WTC11 (cell line): ENCODE measurements at places on chromosomes 11 and 22.

DNA sequence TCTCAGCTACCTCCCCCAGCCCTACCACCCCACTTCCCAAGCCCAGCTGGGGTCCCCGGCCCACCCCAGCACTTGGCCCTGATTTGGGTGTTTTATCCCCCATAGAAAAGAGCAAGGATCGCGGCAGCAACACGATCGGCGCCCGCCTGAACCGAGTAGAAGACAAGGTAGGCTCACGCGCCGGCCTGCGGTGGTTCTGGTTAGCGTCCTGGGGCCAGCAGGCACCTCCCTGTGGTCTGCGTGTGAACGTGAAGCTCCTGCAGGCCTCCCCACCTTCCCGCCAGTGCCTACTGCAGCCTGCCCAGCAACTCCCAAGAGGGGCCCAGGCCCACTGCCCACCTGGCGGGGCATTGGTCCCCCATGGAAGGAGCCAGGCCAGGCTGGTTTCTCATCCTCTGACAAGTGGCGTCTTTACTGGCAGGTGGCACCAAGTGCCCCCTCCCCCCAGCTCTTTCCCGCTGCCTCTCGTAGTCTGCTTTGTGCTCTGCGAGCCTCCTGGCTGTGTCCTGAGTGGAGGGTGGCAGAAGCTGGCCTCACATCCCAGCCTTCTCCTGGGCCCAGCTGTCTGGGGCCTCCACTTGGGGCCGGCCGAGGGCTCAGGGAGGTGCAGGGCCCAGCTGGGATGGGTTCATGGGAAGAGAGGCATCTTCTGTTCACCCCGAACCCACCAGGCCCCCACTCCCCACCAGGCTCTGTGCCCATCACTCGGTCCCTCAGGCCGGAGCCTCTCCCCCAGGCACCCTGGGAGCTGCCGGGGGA lies 78.3 kb upstream of the KCNQ1OT1 start:
- peak; percentile 12 for DNase-seq

DNA sequence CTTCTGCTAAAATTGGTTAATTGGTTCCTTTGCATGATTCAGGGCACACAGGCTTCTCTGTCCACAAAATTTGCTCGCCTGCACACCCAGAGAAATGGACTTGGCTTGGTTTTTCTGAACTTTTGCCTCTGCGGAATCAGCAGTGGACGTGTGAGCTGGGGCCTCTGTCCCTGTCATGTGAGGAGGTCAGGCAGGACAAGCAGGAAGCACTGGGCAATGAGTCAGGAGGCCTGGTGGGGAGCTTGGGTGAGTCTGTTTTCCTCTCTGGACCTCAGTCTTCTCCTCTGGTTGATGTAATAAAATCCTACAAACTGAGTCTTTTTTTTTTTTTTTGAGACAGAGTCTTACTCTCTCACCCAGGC lies 10.4 kb upstream of the CELSR1 start:
- DNase-seq: no peak

DNA sequence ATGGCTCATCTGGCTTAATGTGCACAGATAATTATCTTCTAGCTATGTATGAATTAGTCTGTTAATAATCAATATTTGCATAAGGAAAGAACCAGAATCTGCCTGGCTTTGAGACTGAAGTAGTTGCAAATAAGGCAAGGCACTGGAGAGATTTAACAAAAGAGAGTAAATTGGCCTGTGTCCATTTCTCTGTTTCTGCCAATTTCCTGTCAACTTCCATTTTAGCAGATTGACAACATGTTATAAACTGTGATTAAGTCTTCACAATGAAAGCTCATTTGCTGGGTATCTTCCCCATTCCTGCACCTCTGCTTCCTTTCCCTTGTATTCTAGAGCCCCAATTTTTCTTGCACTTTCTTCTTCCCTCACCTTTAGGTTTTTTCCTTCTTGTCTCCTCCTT lies 5.3 kb upstream of the TMEM123 start:
- DNase-seq: no peak

GRCh38 chr11:120254788-120255518 lies 15.0 kb downstream of the POU2F3 start:
- DNase-seq: peak; percentile 68

DNA sequence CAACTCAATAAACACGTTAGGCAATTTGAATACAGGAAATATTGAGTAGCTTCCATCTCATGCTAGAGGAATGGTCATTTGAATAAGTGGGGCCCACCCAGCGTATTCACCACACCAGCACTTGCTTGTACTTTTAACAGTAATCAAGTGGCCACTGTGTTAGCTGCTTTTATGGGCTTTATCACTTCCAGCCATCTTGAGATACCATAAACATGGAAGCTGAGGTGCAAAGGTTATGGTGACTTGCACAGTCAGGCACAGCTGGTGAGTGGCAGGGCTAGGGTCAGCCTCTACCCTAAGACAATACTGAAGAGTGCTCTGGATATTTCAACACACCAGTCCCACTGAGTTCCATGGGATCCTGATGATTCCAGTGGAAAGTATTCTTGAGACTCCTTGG lies 6.7 kb downstream of the JOSD1 start:
- DNase-seq: no peak

DNA sequence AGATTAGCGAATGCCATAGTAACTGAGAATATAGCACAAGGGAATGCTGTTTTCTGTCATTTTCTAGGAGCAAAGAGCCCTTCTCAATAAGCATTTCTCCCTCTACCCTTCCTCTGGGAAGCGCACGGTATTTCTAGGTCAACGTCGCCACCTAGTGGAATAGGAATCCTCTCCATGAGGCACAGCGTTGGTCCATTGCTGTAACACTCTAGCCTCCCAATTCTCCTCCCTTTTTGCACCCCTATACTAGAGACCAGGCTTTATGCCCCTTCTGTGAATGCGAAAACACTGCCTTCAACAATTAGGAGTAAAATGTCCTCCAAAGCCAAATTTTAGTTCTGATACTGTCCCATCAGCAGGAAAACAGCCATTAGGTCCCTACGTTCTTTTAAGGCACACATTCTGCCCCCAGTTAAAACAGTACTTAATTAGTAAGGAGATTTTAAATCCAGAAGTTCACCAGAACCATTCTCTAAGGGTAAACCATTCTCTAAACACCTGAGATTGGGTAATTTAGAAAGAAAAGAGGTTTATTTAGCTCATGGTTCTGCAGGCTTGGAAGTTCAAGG lies 12.8 kb upstream of the HYLS1 start:
- peak; percentile 70 for DNase-seq

DNA sequence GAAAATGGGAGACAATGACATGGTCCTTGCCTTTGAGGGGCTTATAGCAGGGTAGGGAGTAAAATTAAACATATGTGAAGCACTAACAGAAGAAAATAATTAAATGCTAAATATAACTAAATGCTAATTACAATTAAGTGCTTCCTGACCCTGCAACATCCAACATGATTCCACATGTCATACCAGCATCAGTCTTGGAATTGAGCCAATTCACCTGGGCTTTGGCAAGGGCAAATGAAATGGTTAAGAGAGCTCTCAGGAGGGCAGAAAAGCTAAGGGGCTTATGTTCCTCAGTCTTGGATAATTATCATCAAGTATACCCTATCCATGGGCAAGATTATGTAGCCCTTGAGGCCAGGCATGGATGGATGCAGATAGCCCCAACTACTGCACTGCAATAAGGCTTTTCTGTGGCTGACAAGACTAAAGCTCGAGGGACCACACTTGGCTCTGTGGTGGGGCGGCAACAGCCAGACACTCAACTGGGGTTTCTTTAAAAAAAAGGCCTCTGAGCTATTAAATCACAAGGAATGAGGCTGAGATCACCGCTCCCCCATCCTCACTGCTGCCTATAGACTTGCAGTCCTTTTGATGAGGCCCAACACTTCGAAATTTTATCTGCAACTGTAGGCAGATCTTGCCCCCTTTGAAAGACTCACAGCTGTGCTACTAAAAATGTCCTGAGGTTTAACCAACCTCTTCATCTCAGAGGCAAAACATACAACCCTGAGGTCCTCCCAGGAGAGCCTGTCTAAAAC lies 39.0 kb downstream of the IL18BP start:
- DNase-seq: no peak

DNA sequence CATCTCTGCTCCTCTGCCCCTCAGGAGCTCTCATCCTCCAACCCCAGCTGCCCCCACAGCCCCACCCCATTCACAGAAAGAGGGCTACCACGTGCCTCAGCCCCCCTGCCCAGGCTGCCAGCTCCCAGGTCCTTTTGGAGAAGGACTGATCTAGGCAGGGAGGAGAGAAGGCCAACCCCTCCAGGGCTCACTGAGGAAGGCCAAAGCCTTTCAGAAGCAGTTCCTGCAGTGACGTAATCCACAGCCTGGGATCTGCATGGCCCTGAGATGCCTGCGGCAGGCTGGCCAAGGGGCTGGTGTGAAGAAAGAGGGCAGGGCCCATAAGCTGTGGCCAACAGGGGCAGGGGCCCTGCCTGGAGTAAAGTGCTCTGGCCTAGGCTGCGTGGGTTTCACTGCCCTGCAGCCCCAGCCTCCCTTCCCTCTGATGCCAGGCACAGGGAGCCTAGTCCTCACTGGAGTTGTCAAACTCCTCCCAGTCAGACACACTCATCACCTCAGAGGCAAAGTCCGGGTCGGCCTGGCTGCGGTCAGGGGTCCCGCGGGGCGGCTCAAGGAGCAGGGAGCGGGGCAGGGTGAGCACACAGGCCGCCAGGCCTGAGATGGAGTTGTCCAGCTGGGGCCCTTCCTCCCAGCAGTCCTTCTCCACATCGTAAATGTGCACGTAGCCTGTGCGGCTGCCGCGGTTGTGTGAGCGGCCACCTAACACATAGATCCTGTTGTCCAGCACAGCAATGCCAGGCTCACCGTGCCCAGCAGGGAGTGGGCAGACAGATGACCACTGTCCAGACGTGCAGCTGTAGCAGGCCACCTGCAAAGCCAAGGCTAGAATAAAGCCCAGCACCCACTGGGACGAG lies 4.2 kb upstream of the SCARF2 start:
- no peak for DNase-seq

- no peak for DNase-seq
Observed at GRCh38 chr11:19953909-19954308, 206.4 kb downstream of the DBX1 start.

GRCh38 chr11:57323167-57323854 lies 1.4 kb downstream of the TNKS1BP1 start:
- no peak for DNase-seq

GRCh38 chr22:22424956-22425355 lies 83.6 kb downstream of the ZNF280B start:
- no peak for DNase-seq

- DNase-seq: no peak
Observed at GRCh38 chr22:25084405-25085107, 115.1 kb upstream of the CRYBB3 start.

DNA sequence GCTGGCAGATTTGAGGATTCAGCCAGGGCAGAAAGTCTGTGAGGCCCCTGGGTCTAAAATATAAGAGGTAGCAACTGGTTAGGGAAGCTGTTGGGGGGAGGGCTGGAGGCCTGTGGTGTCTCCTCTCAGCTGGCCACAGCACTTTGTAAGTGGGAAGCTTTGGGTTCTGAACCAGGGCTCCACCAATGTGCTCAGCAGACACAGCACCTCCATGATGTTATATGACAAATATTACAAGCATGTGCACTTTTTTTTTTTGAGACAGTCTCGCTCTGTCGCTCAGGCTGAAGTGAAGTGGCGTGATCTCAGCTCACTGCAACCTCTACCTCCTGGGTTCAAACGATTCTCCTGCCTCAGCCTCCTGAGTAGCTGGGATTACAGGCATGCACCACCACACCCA lies 8.0 kb downstream of the ARHGAP1 start:
- DNase-seq: no peak

DNA sequence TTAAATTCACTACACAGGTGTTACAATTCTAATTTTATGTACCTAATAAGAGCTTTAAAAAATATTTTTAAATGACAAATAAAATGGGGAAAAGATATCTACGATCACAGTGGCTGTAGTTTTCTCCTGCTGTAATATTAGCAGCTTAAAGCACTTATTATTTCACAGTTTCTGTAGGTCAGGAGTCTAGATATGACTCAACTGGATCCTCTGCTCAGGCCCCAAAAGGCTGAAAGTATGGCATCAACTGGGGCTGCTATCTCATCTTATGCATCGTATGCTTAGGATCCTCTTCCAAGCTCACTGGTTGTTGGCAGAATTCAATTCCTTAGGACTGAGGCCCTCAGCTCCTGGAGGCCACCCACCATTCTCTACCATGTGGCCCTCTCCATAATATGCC lies 12.8 kb downstream of the FBXO3 start:
- DNase-seq: no peak

GRCh38 chr22:41347066-41347859 lies 34.5 kb upstream of the TEF start:
- no peak for DNase-seq

DNA sequence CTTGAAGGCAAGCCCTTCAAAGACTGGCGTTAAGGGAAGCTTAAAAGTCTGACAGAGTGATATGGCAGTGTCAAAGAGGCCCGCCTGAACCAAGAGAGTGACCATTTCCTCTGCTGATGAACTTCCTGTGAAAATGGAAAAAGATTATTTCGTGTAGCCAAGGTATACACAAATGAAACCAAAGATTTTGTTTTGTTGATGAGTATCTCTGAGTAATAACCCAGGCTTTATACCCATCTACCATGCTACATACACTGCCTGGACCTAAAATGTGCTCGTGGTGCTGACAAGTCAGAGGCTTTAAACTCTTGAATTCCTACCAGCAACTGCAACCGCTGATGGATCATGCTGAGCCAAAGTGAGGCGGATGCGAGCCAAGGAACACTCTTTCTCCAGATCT lies 21.0 kb upstream of the FNBP4 start:
- DNase-seq: no peak

DNA sequence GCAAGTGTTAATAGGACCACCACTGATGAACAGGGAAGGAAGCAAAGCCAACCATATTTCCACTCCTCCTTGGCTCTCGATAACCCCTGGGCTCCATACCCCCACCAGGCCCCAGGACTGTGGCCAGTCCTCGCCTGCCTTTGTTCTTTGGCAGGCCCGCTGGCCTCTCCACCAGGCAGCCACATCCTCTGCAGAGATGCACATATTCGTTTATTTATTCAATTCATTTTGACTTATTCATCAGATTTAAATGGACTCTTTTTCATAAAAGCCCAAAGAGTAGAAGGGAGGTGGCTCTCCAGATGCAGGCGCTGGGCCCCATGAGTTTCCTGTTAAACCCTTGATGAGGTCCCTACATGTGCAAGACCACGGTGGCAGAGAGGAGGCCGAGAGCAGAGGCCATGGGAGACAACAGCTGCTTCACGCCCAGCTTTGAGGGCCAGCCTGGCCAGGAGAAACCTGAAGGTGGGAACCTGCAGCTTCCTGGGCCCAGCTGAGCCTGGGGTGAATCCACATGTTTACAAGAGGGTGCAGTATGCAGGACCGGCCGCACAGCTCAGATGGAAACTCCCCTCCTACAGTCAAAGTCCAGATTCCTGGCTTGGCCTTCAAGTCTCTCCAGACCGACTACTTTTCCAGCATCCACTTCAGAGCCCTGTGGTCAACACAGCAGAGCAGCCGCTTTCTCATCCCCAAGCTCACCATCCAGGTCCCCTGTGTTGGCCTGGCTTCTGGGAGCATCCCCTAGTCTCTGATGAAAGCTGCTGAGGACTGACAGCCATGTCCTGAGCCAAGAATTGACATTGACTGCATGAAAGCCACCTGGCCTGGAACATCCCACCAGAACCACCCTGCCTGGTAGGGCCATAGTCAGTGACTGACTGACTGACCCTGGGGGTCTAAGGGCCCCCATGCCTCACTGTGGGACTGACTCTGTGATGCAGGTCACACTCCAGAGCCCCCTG lies 39.7 kb upstream of the CCND1 start:
- no peak for DNase-seq

- DNase-seq: no peak
Observed at GRCh38 chr11:47466701-47467250, 17.8 kb upstream of the RAPSN start.
